ENCODE measurements at places on chromosomes 6 and 20.

DNA sequence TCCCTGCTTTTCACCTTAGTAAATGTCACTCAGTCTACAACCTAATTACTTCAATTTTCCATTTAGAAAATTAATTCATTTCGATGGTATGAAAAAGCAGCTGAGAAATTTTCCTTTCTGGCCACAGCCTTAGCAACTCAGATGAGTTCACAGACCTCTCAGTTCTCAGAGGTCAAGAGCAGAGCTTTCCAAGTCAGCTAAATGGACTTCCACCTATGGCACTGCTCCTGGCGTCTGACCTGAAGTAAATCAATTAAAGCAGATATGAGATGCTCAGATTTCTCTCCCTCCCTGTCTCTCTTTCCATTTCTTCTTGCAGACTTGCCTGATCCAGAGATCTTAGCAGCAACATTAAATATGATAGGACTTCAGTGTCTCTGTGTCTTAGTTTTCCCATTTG lies 412.6 kb downstream of the QKI start:
- DNase-seq: no peak

GRCh38 chr6:83511901-83512681 lies at the start of gene PRSS35:
Gene PRSS35, plus strand, starts transcription at chr6:83512534. Its CDS starts 10,908 bp downstream, at chr6:83523442.
- no peak for DNase-seq

- DNase-seq: no peak
Observed at GRCh38 chr20:25220810-25221591, 25.5 kb downstream of the ENTPD6 start.

DNA sequence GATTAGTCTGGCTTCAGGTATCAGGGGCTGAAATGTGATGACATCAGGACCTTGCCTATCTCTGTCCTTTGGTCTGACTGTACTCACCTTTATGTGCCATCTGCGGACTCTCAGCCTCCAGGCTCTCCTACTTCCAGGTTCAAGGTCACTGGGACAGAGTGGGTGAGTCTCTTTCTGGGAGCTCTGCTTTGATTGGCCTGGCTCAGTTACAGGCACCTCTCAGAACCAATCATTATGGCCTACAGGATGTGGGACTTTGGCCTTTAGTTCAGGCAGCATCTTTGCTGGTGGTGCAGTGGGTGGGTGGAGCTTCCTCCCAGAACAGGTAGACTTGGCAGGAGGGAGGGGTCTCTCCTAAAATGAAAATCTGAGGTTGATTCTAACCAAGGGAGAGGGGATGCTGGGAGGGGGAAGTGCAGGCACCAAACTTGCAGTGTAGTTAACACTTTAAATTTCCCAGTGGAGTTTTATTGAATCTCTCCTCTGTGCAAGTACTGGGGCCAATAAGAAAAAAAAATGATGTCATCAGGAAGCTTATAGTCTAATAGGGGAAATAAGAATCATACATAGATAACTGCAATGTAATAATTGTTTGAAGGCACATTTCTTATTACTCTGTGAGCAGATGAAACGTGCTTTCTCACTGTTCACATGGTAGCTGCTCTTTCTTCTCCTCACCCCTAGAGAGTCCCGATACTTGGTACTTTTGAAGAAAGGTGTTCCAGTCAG lies 53.4 kb downstream of the SLC24A3 start:
- no peak for DNase-seq

GRCh38 chr6:16626650-16627049 lies 134.6 kb downstream of the ATXN1 start:
- no peak for DNase-seq

- no peak for DNase-seq
Observed at GRCh38 chr6:141492521-141493284, 640.0 kb upstream of the GJE1 start.

DNA sequence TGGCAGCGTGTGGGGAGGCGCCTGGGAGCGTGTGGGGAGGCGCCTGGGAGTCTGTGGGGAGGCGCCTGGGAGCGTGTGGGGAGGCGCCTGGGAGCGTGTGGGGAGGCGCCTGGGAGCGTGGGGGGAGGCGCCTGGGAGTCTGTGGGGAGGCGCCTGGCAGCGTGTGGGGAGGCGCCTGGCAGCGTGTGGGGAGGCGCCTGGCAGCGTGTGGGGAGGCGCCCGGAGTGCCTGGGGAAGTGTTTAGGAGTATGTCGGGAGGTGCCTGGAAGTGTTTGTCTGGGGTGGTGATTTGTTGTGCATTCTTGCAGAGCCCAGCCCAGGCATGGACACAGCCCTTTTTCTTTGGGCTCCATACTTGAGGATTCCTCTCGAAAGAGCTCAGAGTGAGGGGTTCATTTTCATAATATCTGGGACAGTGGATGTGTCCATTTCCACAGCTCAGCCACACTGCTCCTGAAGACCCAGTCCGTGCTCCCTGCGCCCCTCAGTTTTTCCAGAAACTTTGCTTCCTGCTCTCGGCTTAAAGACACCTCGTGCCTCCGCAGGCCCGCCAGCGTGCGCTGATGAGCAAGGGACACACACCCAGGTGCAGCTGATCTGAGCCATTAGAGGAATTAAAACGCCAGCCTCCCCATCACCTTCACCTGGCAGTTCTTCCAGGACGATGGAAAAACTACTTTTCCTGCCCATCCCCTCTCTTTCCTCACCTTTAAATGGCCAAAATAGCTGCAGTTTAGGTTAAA lies 172.2 kb upstream of the THBS2 start:
- DNase-seq: no peak
